Activated naive CD4-positive, alpha-beta T cell treated with Interleukin-2 at 50 U/mL for 16 hours (primary cell): ENCODE measurements at places on chromosomes 13 and 19.
A peak's percentile ranks its signal among the peaks of the same experiment; 100 is the strongest.

- DNase-seq, result no peak
Measured at GRCh38 chr19:53545271-53546065, 7.5 kb downstream of the ZNF331 start.

DNA sequence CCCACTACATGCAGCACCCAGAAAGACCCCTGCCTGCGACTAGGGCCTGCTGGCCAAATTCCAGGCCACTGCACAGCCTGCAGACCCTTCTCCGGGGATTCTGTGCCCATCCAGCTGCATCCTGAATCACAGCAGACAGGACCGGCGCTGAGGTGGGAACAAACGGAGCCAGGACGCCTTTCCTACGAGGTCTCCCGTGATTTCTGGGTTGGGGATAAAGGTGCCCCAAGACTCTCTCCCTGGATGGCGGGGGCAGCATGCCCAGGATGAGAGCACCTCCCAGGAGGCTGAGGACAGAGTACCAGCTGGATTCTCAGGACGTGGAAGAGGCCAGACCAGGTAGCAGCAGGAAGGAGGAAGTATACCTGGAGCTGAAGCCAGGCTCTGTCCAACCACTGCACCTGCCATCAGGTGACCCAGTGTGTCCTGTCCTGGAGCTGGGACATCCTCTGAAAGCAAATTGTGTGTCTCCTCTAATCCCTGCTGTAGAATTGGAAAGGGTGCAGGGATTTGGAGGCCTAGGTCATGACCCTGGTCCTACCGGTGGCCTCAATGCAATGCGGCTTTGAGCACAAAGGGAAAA, 3.4 kb upstream of the FUT5 start:
- no peak for DNase-seq

GRCh38 chr13:101267656-101268055, 148.7 kb downstream of the NALCN start:
- no peak for DNase-seq

GRCh38 chr13:48158290-48158689, 63.4 kb upstream of the MED4 start:
- no peak for DNase-seq

GRCh38 chr19:45215391-45216191, 29.6 kb downstream of the EXOC3L2 start:
- DNase-seq, result no peak

DNA sequence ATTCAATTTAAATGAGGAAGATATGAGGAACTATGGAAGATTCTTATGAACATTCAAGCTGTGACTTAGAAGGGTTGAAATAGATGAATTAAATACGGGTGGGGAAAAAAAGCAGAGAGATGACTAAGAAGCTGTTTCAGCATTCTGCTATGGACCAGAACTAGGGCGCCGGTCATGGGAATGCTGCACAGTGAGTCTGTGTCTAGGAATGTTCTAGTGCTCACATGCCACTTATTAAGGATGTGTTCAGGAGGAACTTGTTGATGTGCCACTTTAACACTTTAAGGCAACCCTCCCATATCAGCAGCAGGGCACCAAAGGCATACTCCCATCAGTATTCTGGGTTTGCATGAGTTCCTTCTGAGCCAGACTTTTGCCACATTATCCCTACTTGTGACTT, 152.1 kb downstream of the POSTN start:
- no peak for DNase-seq

DNA sequence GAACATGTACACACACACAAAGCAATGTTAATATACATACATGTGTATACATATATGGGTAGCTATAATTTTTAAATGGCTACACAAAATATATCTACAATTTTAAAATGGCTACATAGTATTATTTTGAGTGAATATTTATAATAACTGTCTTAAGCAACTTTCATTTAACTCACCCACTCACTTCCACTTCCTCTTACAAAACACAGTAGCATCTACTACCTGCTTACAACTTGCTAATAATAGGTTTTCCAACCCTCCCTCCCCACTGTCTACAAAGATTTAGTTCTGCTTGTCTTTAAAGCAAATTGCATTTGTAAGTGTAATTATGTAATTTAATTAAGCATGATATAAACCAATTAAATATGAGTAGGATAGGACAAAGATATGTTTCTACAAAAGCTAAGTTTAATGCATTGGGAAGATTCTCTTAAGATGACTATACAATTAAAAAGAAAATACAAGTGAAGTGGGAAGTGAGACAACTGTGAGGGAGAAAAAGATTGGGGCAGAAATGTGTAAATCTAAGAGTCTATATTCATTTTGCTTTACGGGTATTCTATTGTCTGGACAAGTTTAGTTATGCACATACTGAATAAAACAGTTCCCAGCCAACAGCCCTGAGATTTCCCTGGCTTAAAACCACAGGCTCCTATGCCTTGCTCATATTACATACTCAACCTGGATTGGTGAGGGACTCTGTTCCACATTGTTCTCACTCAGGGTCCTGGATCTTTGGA, 583.1 kb downstream of the EFNB2 start:
- no peak for DNase-seq

- DNase-seq, result no peak
Measured at GRCh38 chr19:31513841-31514240, 164.6 kb upstream of the TSHZ3 start.

DNA sequence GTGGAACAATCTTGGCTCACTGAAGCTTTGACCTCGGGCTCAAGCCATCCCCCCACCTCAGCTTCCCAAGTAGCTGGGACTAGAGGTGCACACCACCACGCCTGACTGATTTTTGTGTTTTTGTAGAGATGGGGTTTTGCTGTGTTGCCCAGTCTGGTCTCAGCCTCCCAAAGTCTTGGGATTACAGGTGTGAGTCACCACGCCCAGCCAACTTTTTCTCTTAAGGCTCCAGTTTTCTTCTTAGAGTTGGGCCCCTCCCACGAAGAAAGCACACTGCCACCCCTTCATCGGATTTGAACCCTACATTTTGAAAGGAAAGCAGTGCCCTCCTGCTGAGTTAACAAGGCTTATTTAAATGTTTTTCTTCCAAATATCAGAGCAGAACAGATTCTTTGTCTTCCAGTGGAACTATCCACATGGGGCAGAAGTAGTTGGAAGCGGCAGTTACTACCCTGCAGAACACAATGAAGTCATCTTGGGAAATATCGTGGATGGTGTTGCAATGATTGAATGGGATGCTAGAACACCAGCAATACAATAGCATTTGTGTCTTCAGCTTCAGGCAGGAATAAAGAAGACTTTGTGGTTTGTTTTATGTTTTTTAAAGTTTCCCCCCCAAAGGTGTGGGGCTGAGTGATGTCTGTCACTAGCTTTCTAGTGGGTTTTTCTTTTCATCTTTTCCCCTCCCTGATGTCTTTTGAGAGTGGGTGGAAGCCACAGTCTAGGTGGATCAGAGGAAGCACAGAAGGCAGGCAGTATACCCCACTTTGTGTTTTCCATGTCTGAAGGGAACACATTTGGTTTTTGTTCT, 8.9 kb downstream of the ACTN4 start:
- DNase-seq, result peak; percentile 33

DNA sequence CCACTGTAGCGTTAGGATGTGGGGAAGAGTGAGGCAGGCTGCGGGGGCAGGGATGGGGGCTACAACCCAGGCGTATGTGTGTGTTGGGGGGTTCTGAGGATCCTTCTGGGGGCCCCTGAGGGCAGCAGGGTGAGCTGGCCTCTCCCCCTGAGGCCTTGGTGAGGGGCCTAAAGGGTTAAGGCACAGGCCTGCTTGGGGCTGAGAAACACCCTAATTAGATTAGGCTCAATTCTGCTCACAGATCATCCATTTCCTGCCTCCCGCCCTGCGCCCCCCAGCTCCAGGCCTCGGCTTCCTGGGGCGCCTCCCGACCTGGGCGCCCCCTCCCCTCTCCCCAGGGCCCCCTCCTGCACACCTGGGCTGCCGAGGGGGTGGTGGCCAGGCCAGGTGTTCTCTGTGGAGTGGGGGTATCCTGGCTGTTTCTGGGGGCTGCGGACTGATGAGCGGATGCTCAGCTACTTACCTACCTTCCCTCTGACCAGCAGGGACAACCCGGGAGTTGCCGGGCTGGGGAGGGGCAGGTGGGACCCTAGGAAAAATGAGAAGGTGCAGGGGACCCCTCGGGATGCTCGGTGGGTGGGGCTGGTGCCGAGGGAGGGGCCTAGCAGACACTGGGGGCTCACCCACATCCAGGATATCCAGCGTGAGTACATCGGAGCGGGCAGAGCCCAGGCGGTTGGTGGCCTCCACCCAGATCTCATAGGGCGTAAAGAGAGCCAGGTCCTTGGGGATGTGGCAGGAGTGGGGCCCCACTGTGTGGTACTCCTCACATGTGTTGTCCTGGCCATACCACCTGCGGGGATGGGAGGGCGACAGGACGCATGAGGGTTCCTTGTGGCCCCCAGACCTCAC, 8.6 kb downstream of the CRLF1 start:
- no peak for DNase-seq

GRCh38 chr19:51698296-51698695, 5.2 kb downstream of the SPACA6 start:
- DNase-seq, result no peak

- peak; percentile 67 for DNase-seq
Measured at GRCh38 chr19:18109733-18110608, 12.4 kb downstream of the MAST3 start.

DNA sequence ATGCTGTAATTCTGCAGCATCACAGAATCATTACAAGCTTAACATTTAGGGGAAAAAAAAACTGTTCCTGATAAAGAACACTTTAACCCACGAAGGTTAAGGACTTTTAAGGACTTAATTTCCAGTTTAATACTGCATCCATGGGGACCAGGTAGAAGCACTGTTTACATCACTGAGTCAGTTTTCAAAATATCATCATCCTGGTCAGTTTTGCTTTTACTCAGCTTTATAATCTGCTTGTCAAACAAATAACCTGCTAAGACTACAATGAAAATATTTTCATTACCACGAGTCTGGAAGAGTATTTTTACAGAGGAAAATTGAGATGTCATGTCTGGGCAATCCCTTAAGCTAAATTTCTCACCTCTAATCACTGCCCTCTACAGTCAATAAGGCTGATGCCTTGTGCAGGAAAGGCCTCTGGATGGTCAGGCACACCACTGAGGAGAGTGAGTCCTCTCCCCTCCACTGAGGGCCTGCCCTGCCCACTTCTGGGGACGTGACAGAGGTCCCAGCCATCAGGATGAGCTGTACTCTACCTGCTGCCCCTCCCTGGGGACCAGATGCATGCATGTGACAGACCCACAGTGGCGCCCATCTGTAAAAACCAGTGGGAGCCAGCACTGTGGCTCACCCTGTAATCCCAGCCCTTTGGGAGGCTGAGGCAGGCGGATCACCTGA, 31.0 kb downstream of the FOXO1 start:
- DNase-seq, result no peak

GRCh38 chr13:113106711-113107351, 1.2 kb downstream of the F7 start:
- no peak for DNase-seq

- DNase-seq, result no peak
Measured at GRCh38 chr13:24716446-24716845, 36.2 kb downstream of the ATP12A start.

DNA sequence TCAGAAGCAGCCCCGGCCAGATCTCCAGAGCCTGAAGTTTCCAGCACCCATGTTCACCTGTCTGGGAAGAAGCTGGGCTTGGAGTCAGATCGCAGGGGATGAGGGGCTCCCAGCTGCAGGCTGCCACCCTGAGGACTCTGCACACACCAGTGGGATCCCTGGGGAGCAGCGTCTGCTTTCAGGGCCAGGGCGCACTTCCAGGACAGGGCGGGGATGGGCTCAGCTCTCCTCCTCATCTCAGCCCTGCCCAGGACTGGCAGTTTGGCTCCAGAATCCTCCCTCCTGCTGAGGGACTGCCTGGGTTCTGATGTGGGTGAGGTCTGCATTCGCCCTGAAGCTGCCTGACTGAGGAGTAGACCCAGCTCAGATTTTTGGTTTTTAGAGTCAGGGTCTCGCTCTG, 3.5 kb downstream of the SLC7A9 start:
- no peak for DNase-seq

GRCh38 chr19:33774751-33775150, 21.9 kb upstream of the KCTD15 start:
- DNase-seq, result no peak

- no peak for DNase-seq
Measured at GRCh38 chr13:67023130-67023876, 206.8 kb downstream of the PCDH9 start.

GRCh38 chr13:83819611-83820010, 62.7 kb downstream of the SLITRK1 start:
- no peak for DNase-seq

- DNase-seq, result peak; percentile 33
Measured at GRCh38 chr19:12800923-12801465, 606 bp downstream of the PRDX2 start.

DNA sequence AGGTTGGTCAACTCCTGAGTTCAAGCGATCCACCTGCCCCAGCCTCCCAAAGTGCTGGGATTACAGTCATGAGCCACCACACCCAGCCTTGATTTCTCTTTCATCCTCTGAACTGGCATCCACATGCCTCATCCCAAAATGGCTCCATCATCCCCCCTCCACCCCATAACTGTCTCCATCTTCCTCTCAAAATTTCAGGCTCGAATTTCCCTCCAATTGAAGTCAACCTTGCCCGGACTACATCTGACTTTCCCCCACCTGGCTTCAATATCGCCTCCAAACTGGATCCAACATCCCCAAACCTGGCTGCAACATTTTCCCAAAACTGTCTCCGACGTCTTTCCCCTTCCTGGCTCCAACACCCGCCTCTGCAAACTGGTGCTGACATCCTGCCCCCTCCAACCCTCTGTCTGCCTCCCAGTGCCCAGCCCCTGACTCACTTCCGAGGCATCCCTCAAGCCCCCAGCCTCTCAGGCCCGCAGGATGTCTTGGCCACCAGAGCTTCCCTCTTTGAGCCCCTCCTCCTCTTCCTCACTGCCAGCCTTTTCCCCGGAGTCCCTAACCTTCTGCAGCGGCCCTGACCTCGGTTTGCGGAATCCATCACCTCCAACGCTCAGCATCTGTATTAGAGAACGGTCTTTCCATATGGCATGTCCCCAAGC, 943 bp downstream of the EXOC3L2 start:
- no peak for DNase-seq

DNA sequence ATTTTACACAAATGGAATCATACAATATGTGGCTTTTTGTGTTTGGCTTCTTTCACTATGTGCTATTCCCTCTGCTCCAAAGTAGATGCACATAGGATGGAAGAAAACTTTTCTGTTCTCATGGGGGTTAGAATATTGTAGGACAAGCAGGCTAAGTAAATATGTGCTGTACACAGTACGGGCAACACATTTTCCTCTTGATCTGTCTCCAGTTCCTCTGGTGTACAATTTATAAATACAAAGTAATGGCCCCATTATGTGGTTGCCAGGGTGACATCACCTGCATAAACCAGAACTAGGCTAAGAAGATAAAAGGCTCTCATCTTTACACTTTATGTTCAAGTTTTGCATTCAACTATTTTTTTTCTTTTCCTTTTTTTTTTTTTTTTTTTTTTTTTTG, 41.0 kb upstream of the SOX21 start:
- DNase-seq, result no peak

GRCh38 chr19:24052811-24053210, 34.2 kb upstream of the ZNF254 start:
- no peak for DNase-seq
